ENCODE measurements at places on chromosomes 4 and X.

- no peak for DNase-seq
Measured at GRCh38 chr4:162102713-162103112, 61.1 kb downstream of the FSTL5 start.

DNA sequence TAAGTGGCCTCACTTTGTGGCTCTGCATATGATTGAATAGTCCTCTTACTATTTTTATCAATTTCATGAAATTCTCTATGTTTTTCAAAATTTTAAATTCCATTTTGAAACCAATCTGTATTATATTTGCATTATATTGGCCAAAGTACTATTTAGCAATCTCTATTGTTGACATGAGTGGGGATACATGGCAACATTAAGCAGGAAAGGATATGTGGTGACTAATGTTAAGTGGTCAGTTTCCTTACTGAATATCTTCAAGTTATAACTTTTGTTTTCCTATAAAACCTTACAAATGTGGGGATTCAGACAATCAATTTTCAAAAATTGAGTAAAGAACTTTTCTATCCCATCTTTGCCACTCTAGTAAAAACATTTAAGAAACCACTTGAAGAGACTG, 10.2 kb downstream of the BBS7 start:
- DNase-seq = no peak

DNA sequence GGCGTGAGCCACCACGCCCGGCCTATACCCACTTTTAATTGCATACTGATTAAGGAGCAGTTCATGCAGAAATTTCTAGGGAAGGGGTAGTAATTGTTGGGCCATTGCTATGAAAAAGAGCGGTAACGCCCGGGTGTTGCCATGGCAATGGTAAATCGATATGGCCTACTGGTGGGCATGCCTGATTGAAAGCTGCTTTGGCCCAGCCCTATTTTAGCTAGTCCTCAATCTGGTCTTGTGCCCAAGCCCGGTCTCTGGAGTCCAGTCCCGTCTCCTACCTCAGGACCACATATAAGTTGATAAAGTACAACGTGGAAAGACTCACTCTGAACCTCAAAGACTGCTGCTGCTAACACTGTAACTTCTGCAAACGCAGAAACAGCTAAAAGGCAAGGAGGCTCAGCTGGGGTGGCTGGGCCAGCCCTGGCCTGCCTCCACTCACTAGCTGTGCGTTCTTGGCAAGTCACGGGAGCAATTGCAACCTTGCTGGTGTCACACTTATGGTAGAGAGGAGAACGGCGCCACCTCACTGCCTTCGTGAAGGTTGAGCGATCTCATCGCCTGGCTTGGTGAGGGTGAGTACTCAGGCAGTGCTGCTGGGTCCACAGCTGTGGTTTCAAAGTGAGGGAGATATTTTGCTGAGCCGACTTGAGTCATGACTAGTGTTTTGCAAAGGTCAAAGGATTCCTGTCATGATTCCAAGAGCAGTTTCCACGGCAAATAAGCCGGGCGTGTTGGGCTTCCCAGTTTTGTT, 57.0 kb upstream of the GRPEL1 start:
- no peak for DNase-seq

DNA sequence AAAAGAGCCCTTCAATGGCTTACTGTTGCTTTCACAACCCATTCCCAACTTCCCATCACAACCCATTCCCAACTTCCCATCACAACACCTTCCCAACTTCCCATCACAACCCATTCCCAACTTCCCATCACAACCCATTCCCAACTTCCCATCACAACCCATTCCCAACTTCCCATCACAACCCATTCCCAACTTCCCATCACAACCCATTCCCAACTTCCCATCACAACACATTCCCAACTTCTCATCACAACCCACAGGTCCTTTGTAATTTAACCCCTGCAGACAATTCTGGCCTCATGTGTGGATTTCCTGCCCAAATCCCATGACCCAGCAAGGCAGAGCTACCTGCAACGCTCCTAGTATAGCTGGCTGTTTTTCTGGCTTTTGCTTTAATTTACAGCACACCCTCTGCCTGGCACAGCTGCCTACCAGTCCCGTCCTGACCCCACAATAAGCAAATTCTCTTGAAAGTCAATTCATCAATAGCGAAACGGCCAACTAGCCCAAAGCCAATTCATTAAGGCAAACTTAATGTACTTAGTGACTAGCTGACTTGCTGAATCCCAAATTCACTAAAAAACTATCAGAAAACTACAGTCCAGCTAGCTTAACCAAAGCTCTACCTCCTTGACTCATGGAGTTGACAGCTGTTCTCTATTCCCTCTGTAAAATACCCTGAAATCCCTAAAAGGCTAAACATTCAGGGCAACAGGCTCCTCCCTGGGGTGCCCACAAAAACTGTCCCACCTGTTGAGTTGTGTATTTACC, 75.6 kb downstream of the AFAP1 start:
- peak; percentile 61 for DNase-seq

DNA sequence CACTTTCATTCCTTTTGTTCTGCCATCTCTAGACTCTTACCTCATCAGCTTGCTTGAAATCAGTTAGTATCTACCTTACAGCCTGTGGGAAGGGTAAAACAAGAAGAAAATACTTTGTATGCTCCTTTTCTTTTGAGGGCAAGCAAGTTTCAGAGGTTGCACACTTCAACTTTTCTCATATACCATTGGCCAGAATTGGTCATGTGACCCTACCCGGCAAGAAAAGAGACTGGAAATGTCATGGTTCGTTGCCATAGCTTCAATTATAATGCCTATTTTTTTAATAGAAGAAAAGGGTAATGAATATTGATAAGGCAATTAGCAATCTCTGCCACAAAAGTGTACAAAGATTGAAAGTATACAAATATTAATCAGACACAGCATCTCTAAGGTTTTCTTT, 346.7 kb upstream of the TACR3 start:
- no peak for DNase-seq

DNA sequence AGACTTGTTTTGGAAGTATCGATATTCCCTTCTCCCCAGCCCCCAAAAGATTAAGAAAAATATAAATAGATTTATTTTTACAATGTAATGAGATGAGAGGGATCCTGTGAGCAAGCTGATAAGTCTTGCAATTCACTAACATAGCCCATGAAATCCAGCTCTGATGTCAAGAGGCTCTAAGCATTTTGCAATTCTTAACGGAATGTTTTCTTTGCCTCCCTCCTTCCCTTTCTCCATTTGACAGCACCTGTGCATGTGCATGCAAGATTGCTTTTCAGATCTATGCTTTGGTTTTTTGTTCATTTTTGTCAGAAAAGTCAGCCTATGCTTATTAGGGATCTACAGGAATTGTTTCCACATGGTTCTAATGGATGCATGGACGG, 169.9 kb downstream of the SLIT2 start:
- no peak for DNase-seq

DNA sequence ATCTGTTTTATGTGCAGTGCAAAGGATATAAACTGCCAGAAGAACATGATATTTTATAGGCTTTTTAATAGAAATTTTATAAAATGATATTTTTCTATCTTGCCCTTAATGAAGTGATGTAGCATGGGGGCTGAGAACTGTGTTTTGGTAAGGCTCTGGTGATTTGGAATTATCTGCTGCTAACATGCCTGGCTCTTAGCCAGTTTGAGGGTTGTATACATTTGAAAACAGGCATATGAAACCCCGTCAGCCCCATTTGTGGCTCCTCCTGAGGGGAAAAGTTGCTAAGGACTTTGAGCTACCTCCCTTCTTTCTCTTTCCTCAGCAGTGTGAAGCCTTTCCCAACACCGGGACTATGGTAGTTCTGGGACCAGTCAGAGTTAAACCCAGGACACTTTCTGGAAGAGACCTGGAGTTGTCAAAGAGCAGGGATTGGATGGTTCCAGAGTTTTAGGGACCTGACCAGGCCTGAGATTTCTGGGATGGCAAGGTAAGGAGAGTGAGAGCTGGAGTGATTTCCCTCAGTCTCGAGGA, 4.7 kb downstream of the SFRP2 start:
- no peak for DNase-seq

DNA sequence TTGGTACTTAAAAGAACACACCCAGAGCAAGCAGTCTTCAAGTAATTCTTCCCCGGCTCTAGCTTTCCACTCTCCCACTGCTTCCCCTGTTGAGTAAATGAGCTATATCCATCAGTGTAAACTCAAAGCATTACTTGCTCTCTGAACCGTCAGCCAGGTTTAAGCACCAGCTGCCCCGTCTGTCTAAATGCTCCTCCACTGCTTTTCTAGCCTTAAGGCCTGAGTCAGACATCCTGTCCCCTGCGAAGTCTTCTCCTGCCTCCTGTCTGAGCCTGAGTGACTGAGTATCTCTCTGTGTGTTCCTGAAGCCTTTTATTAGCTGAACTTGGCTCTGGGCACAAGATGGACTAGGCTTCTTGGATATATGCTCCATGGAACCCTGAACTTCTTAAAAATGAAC, 205.1 kb downstream of the STK32B start:
- no peak for DNase-seq

GRCh38 chrX:46461660-46462191, 83.5 kb downstream of the ZNF674 start:
- peak; percentile 4 for DNase-seq

DNA sequence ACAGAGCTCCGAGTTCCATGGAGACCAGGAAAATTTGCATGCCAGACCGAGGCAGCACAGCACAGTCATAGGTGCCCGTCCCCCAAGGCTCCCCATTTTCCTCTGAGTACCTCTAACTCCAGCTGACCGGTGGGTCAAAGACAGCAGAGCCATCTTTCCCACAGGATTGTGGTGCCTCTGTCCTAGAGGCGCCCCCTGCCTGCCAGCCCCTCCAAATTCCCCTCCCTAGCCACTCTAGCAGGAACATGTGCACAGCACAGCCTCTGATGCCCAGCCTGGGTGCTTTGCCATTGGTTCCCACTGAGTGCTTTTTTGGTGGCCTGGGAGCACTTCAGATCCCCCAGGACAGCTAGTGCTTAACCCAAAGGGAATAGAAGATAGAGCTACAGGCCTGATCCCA, 368.5 kb upstream of the PABPC5 start:
- DNase-seq = no peak

- no peak for DNase-seq
Measured at GRCh38 chrX:108399418-108400165, 38.6 kb downstream of the COL4A6 start.

GRCh38 chr4:111228874-111229273, 606.0 kb upstream of the PITX2 start:
- no peak for DNase-seq

DNA sequence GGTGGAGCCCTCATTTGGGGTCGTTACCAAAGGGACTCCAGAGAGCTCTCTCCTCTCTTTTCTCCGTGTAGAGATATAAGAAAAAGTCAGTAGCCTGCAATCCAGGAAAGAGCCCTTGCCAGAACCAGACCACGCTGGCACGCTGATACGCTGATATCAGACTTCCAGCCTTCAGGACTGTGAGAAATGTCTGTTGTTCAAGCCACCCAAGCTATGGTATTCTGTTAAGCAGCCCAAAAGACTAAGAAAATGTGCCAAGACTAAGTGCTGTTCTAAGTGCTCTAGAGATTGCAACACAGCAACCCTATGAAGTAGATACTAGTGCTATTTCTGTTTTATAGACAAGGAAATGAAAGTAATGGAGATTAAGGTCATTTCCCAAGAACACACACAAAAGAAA, 205.7 kb downstream of the CAMK2D start:
- DNase-seq = no peak

DNA sequence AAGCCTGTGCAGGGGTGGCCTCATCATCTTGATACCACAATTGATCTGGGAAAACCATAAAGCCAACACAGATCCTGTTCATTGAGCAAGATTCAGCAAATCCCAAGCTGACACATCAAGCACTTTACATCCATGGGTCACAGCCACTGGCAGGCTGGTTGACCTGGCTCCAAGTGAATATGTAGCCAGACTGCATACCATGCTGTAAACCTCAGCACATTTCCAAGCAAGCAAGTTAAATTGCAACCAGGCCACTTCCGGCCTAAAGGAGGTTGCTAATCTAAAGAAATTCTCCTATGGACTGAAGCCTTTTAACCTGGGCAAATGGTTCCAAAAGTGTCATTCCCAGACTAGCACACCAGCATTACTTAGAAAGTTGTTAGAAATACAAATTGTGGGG, 54.4 kb upstream of the USP26 start:
- DNase-seq = no peak

DNA sequence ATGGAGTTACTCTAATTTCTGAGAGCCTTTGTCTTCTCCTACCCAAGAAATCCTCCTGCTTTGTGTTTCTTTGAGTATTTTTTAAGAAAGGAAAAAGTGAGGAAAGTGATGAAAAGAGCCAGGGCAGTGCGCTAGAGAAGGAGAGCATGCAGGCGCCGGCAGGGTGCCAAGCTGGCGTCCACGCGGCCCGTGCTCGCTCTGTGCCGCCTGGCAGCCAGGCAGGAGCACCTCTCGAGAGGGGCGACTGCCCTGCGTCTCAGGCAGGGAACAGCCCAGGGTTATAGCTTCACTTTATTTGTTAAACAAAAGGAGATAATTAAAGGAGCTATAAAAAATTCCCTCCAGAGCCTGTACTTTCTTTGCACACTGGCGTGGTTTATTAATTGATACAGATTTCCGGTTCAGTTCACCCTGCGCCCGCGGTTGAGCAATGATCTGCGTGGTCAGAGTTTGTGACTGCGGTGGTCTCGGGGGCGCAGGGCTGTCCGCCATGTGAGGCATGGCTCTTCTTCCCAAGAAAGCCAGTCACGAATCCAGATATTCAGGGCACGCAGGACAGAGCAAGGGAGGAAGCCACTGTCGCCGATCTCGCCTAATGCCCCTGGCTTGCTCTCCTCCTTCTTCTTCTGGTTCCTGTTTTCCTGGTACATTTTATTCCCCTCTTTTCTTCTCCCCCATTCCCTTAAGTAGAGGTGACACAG, 110.8 kb upstream of the PAQR3 start:
- no peak for DNase-seq

GRCh38 chr4:185358514-185358913, 37.2 kb downstream of the LRP2BP start:
- DNase-seq = no peak

DNA sequence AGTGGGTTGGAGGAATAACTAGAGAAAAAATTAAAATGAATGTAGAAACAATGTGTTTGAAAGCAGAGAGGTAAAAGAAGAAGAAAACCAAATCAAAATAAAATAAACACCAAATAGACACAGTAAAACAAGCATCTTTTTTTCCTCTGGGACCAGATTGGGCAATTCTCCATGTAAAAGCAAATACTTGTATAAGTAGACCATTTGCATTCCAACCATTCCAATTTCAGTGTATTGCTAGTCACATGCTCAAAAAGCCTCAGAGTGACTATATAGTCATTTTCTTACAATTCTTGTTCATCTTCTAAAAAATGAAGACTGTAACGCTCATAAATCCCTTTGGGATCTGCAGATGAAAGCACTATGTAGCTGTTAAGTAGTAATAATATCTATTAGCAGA, 969.5 kb downstream of the PCDH18 start:
- DNase-seq = no peak

DNA sequence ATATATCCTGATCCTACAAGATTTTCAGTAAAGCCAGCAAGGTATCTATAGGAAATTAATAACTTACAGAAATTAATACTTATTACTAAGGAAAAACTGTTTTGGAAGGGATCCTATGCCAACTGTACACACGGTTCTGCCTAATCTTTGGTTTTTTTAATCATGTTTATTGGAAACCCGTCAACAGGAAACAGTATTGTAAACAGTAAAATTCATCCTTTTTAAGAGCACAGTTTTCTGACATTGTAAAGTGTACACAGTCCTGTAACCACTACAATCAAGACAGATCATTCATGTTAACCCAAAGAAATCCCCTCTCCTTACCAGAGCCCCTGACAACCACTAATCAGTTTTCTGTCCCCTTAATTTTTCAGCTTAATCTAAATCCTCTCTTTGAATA, 9.9 kb downstream of the ABCG2 start:
- DNase-seq = no peak

GRCh38 chr4:78684325-78685079, 91.6 kb upstream of the BMP2K start:
- DNase-seq = no peak

Data from activated CD8-positive, alpha-beta T cell treated with anti-CD3 and anti-CD28 coated beads for 36 hours (primary cell).